Ureter (tissue), 1 donor: ENCODE measurements at places on chromosomes 2 and 18. TPM values are rescaled to one million over a fixed set of nuclear protein-coding genes. Genes with fewer than 3 reads are reported as not detected.
A peak's percentile ranks its signal among the peaks of the same experiment; 100 is the strongest.

The CCDC141 gene
- total RNA-seq: 2.8 TPM

DNA sequence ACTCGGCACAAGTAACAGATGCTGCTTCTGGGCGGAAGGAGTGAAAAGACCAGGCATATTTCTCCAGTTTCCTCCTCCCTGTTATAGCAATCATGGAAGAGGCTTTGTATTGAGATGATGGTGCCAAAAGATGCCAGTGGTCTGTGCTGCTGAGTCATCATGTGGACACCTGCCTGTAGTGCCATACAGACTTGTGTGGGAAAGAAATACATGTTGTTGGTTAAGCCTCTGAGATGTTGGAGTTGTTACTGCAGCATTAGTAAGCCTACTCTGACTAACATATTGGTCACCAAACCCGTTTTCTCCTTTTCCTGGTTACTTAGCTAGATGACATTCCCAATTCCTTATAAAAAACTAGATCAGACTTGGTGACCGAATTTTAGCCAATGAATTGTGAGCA lies 356.9 kb downstream of the ZNF521 start:
- no peak for DNase-seq

DNA sequence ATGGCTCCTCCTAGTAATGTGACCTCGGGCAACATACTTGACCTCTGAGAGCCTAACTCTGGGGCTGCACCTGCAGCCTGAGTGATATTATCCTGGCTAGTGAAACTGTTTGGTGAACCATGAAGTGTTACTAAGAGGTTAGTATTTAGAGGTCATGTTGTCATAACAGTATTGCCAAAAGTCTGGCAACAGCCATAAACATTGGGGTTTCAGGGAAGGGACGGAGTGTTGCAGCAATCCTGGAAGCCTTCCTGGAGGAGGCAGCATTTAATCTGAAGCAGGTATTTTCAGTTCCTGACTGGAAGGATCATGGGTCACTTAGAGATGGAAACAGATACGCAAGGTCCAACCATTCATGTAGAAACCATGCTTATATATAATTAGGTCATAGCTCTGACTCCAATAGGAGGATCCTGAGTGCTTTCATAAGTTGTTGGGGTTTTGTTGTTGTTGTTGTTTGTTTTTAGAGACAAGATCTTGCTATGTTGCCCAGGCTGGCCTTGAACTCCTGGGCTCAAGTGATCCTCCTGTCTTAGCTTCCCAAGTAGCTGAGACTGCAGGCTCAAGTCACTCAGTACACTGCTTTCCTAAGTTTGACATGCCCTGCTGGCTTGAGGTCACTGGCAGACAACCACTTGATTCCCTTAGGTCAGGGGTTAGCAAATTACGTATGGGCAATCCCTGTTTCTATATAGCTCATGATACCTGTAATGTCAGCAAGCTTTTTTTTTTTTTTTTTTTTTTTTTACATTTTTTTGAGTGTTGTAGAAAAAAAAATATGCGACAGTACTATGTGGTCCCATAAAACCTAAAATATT lies 21.5 kb downstream of the GPR39 start:
- DNase-seq: no peak

GRCh38 chr2:19484736-19485135 lies 126.3 kb upstream of the OSR1 start:
- DNase-seq: no peak

The PAX8 gene
- total RNA-seq: 160 TPM

GRCh38 chr2:107376909-107377308 lies 449.8 kb upstream of the RGPD4 start:
- DNase-seq: no peak

The RUFY4 gene
- 5.6 TPM for total RNA-seq

The CXCR1 gene
- not detected for total RNA-seq

DNA sequence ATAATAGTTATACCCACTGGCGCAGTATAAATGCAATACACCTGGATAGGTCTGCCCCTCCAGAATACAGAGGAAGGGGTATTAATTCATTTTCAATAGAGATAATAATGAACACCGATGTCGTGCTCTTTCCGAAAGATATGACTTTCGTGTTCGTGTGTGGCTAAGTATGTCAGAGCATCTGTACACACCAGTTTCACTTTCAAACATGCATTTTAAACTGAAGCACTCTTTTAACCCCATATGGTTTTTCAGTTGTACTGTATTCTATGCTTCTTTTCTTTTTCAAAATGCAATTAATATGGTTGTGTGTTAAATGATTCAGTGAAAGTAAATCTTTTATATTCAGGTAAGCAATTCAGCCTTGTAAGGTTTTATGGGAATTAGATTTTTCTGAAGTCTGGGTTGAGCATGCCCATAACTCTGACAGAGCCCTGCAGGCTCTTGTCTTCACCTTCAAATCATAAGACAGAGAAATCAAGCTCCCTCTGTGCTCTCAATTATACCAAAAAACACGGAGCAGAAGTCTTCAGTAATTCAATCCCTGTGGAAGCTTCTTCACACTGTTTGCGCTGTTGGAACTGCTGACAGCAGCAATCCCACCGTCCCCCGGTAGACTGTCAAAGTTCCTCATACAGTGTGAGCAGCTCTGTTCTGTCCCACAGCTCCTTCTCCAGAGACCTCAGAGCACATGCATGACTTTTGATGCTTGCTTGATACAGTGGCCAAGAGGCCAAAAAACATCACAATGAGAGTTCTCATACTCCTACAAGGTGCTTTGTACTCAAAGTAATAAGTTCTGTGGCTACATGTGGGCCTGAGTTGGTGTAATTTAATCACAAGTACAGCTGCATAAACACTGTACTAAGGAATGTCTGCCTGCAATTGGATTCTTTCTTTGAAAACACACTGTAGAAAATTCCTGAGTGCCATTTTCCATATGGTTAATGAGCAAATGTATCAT lies 186.8 kb downstream of the ZNF521 start:
- DNase-seq: no peak

The TEKT4 gene
- total RNA-seq: not detected

The RND3 gene
- total RNA-seq: 63.5 TPM

DNA sequence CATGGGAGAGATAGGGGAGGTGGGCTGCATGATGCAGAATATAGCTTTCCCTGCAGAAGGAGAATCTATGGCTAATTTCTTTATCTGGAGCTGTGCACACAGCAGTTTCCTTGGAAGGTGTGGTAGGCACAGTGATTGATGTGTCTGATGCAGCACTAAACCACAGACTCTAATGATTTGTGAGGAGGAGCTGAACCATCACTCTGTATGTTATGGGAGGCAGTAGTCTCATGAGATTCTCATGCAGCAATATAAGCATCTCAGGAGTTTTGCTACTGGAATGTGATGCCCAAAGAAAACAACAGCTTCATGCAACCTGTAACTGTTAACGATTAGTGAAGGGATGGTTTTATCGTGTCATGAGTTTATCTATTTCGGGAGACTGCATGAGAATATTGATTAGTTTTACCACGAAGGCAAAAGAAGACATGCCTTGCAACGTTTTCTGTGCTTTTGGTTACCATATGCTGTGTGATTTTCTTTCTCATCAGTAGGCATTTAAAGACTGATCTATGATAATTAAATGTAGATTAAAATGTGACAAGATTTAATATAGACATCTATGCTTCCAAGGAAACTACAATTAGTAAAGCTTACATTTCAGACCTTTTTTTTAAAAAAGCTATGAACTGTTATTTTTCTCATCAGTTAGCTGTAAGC lies 286.8 kb downstream of the ARL6IP6 start:
- no peak for DNase-seq

GRCh38 chr2:152189622-152190495 lies 14.3 kb upstream of the STAM2 start:
- no peak for DNase-seq

DNA sequence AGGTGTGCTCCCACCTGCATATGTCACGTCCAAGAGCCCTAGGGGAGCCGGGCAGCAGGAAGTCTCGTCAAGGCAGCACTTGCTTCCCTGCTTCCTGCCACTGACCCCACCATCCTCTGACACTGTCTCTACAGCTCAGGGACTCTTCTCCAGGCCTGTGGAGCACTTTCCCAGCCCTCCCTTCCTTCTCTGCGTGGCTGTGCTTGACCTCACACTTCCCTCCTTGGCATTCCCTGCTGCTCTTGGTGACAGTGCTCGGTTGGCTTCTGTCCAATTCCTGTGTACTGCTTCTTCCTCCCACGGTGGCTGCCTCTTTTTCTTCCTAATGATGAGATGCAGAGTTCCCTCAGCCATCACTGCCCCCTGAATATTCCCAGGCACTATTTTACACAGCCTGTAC lies 2.8 kb downstream of the CIDEA start:
- no peak for DNase-seq

GRCh38 chr2:181371195-181371594 lies 86.0 kb upstream of the ITGA4 start:
- no peak for DNase-seq

DNA sequence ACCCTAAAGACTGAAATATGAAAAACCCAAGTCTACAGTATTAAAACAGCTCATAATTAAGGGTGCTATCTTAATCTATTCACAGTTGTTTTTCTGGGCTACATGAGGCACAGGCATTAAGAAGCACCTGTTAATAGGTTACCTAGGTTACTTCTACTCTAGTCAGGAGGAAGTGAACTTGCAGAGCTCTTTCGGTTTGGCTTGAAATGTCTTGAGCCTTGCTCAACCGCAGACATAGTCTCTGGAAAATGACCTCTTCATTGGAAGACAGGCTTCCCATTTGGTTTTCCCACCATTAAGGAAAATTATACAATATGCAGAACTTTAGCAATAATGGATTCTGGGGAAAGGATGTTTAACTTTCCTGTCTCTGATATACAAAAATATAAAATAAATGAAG lies 142.3 kb upstream of the KCNJ3 start:
- DNase-seq: no peak

The SAG gene
- total RNA-seq: not detected

GRCh38 chr18:74128159-74128558 lies 19.5 kb downstream of the FBXO15 start:
- DNase-seq: no peak

DNA sequence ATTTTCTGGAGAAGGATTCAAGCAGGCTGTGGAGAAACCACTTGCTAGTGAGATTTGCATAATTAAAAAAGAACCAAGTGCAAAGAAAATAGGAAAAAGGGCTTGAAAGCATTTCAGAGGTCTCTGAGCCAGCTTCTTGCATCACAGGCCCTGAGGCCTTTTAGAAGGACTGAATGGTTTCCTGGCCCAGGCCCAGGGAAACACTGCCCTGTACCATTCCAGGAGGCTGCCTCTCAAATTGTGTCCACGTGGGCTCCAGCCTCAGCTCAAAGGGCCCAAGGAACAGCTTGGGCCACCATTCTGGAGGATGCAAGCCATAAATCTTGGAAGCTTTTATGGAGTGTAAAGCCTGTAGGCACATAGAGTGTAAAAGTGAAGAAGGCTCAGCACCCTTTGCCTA lies 523.3 kb upstream of the VRK2 start:
- DNase-seq: no peak

The ARMC9 gene
- total RNA-seq: 16.0 TPM

- no peak for DNase-seq
Observed at GRCh38 chr2:156818944-156819343, 382.8 kb downstream of the GPD2 start.

- DNase-seq: no peak
Observed at GRCh38 chr18:57961876-57962505, 82.0 kb upstream of the NEDD4L start.

DNA sequence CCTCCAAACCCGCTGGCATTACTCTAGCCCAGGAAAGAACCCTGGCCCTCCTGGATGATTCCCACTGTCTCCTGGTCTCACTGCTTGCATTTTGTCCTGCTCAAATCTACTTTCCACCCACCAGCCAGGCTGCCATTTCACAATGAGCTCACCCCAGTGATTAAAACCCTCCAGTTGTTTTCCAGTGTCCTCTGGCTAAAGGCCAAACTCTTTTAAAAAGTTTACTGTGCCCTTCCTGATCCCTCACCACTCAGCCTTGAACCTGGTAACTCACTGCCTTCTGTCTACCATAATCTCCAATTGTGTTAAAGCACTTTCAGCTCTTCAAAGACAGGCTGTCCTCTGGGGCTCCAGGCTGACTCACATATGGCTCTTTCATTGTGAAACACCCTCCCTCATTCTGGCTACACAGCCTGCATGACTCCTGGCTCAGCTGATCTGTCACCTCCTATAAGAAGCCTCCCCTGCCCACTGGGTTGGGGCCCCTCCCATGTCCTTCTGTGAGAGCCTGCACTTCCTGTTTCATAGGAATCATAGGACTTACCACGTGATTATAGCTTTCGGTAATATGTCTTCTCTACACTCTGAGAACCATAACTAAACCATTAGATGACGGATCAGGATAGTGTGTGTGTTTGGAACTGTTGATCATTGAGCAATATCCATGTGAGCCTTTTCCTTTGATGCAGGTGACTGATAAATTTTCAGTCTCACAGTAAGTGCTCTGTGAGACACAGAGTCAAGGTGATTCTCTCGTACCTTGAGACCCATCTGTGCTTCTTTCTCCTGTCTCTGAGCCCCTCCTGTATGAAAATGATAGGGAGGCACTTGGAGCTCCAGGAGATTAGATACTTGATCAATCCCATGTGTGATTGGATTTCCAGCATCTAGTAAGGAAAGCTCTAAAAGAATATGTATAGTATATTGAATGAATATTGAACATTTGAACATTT lies 590.8 kb upstream of the ID2 start:
- peak; percentile 54 for DNase-seq
